NCI-H82 (cell line): ENCODE measurements at places on chromosomes 6 and 20.

DNA sequence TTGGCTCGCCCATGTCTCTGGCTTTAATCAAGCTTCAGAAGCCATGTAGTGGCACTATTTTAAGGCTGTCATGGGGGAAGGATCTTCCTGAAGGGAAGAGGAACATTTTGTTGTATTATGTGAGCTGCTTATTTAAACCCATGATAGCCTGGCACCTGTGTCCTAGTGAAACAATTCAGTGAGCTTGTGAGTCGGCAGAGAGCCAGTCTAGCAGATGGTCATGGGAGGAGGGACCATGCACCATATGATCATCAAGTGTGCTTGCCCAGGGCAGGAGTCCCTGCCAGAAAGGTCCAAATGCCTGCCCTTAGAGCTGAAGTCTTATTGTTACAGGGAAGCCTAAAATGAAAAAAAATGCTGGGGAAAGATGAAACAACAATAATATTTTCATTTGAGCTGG lies 132.9 kb downstream of the PRDM13 start:
- peak; percentile 40 for DNase-seq

DNA sequence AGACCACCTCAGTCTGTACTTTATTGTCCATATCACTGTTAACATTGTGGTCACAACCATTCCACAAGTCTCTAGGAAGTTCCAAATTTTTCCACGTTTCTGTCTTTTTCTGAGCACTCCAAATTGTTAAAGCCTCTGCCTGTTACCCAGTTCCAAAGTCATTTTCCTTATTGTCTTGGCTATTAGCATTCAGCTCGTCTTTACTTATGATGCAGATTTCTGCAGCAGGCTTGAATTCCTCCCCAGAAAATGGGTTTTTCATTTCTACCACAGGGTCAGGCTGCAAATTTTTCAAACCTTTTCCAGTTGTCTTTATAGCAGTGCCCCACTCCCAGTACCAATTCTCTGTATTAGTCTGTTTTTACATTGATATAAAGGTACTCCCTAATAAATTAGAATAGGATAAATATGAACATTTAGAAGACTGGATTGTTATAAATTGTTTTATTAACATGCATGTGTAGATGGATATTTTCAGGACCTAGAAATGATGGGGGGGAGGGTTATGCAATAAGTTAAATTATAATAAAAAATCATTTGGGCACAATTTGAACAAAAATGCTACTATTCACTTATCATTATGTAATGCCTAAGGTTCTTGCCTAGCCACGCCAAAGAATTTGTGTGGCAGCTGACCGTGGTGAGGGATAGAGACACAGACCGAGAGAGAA lies 595.3 kb upstream of the ADGRB3 start:
- DNase-seq = no peak

DNA sequence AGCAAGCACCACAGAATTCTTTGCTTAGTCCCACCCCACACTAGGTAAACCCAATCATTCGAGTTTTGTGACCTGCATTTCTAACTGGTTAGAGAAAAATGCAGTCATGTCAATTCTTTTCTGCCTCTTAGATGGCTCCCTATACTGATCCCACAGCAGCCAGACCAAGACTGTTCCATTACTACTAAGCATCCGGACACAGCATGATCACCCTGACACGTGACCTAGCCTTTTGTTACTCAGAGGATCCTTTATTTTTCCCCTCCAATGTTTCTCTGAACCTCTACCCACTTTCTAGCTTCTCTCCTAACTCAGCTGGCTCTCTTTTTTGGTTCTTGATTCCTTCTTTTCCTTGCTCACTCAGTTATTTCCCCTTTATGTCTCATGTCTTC lies 87.9 kb downstream of the PDE10A start:
- DNase-seq = no peak

- no peak for DNase-seq
Observed at GRCh38 chr6:136923116-136923953, 1.2 kb downstream of the SLC35D3 start.

DNA sequence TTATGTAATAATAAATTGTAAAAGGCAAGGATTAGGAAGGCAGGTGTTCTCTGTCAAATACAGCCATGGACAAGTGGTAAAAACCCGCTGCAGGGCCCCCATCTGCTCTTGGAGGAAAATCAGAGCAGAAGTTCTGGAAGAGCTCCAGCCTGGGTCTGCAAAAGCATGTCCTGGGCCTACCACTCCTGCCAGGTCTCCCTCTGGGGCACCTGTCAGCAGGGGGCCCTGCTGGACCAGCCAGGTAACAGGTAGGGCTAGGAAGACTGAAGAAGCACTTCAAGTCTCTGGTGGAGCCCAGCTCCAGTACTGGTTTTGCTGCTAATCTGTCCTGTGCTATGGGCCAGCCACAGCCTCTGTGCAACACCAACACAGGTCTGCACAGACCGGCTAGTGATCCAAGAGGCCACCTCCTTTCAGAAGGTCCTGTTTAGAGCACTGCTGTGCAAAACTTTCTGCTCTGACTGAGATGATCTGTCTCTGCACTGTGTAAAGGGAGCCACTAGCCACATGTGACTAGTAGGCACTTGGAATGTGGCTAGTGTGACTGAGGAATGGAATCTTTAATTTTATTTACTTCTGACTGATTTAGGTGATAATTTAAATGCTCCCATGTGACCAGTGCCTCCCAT lies 30.2 kb downstream of the RRBP1 start:
- DNase-seq = no peak

- DNase-seq = peak; percentile 25
Observed at GRCh38 chr6:40425192-40425919, 161.8 kb downstream of the LRFN2 start.

- DNase-seq = no peak
Observed at GRCh38 chr20:41733151-41733550, 115.0 kb upstream of the CHD6 start.

- DNase-seq = no peak
Observed at GRCh38 chr6:102075539-102075938, 682.0 kb downstream of the GRIK2 start.
